ENCODE measurements at places on chromosomes 2 and 18. TPM values are rescaled to one million over a fixed set of nuclear protein-coding genes. Genes with fewer than 3 reads are reported as not detected.
A peak's percentile ranks its signal among the peaks of the same experiment; 100 is the strongest.

- H3K27me3 ChIP-seq = no peaks in the 10 kb centered on the region
- no peak overlapping the region for H3K27ac ChIP-seq
- DNase-seq = no peak
- no peaks in the 10 kb centered on the region for H3K36me3 ChIP-seq
Observed at GRCh38 chr2:78750219-78750618, 275.3 kb upstream of the REG3G start.

Gene IL36RN
- not detected for total RNA-seq

GRCh38 chr2:64700133-64700809 lies 46.6 kb upstream of the SERTAD2 start:
- no peaks in the 10 kb centered on the region for H3K36me3 ChIP-seq
- H3K4me1 ChIP-seq = peaks cover 23% of the 10 kb centered on the region
- DNase-seq = peak; percentile 56
- no peak overlapping the region for H3K4me3 ChIP-seq
- H3K27me3 ChIP-seq = no peaks in the 10 kb centered on the region

DNA sequence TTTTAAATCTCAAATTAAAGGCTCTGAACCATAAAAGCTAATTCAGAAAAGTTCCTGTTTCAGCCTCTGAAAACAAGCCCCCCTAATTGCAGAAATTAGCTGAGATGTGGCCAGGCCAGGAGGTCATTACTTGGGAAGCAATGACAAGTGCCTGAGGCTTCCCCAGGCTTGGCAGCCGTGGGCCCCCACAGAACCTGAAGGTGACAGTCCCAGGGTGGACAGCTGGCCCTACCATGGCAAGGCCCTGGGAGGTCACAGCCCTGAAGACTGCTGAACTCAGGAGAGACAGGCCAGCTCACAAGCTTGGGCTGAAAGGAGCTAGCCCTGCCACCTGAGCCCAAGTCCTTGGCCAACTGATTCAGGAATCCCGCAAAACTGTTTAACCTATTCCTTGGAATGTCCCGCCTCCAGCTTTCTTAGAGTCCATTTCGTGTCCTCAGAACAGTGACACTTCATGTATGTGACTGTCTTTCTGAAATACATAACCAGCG lies 54.3 kb upstream of the PKDCC start:
- no peak overlapping the region for H3K4me3 ChIP-seq
- H3K27ac ChIP-seq = no peak overlapping the region
- H3K27me3 ChIP-seq = peaks cover 18% of the 10 kb centered on the region
- H3K36me3 ChIP-seq = no peaks in the 10 kb centered on the region
- H3K4me1 ChIP-seq = no peaks in the 10 kb centered on the region
- DNase-seq = no peak

- DNase-seq = no peak
- H3K36me3 ChIP-seq = no peaks in the 10 kb centered on the region
- no peak overlapping the region for H3K4me3 ChIP-seq
- no peaks in the 10 kb centered on the region for H3K27me3 ChIP-seq
- no peaks in the 10 kb centered on the region for H3K4me1 ChIP-seq
Observed at GRCh38 chr2:241946306-241947003, 76.9 kb downstream of the RTP5 start.

Gene RUFY4
- not detected for total RNA-seq

Gene SERPINE2
- total RNA-seq = 18.8 TPM

Gene NMS
- not detected for total RNA-seq

Gene PJVK
- 1.6 TPM for total RNA-seq

Gene CHRNG
- not detected for total RNA-seq

GRCh38 chr2:217935901-217936684 lies 66.7 kb downstream of the TNS1 start:
- H3K4me3 ChIP-seq = no peak overlapping the region
- H3K27ac ChIP-seq = no peak overlapping the region
- no peak for DNase-seq
- no peaks in the 10 kb centered on the region for H3K4me1 ChIP-seq
- H3K36me3 ChIP-seq = no peaks in the 10 kb centered on the region

Gene DSG1
- total RNA-seq = not detected

- no peaks in the 10 kb centered on the region for H3K36me3 ChIP-seq
- H3K4me3 ChIP-seq = no peak overlapping the region
Observed at GRCh38 chr2:139835101-139835500, 1054.9 kb upstream of the NXPH2 start.

GRCh38 chr2:107305966-107306365 lies 420.0 kb upstream of the ST6GAL2 start:
- H3K27ac ChIP-seq = no peak overlapping the region
- H3K4me3 ChIP-seq = no peak overlapping the region
- DNase-seq = no peak
- no peaks in the 10 kb centered on the region for H3K4me1 ChIP-seq

GRCh38 chr2:151361674-151362370 lies 4.4 kb downstream of the TNFAIP6 start:
- DNase-seq = no peak
- no peaks in the 10 kb centered on the region for H3K27me3 ChIP-seq
- H3K4me1 ChIP-seq = no peaks in the 10 kb centered on the region
- no peaks in the 10 kb centered on the region for H3K36me3 ChIP-seq
- no peak overlapping the region for H3K4me3 ChIP-seq
- H3K27ac ChIP-seq = no peak overlapping the region

Gene IL1F10
- not detected for total RNA-seq

DNA sequence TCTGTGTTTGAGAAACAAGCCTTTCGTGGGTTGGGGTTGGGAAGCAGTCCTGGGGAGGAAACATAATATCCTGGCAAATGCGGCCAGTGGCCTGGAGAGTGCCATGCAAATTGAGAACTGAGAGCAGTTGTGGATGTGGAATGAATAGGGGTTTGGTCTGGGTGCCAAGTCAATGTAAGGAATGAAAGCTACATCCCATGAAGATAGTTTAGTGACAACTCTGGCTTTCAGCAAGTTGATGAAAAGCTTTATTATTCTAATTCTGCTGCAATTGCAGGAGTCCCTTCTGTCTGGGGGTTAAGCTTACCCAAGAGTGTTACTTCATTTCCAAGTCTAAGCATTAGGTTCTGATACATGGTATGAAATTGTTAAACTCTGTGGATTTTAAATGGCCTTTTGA lies 771.6 kb downstream of the DPP10 start:
- no peak overlapping the region for H3K27ac ChIP-seq
- H3K27me3 ChIP-seq = no peaks in the 10 kb centered on the region
- no peak for DNase-seq

DNA sequence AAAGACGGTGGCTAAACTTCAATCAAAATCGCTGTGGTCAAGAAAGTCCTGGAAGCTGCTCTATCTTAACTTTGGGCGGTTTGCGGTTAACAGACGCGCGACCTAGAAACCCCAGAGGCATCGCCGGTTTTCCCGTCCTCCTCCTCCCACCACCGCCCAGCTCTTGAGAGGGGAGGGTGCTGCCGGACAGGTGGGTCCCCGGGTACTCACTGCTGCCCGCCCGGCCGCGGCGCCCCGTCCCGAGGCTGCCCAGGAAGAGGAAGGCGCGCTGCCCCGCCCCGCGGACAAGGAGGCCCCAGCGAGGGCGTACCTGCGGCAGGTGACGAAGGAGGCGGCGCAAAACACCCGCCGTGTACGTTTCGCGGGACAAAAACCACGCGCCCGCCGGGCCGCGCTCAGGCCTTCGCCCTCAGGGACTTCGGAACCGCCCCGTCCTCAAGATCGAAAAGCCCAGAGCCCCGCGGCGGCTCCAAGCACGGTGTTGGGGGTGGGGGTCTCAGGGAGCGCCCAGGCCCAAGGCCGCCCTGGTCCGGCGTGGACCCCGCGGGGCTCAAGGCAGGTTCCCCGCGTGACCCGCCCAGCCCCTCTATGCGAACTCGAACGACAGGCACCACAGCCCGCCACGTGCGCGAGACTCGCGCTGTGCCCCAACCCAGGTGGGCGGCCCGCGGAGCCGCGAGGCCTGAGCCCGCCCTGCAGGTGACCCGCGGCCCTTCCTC lies at the start of gene SH3YL1:
Gene SH3YL1, minus strand, starts transcription at position 259 of the 719 bp plus-strand sequence. Its CDS starts 48 bp downstream, at position 211.
- H3K27me3 ChIP-seq = no peaks in the 10 kb centered on the region
- peaks cover 31% of the 10 kb centered on the region for H3K4me1 ChIP-seq
- no peaks in the 10 kb centered on the region for H3K36me3 ChIP-seq

DNA sequence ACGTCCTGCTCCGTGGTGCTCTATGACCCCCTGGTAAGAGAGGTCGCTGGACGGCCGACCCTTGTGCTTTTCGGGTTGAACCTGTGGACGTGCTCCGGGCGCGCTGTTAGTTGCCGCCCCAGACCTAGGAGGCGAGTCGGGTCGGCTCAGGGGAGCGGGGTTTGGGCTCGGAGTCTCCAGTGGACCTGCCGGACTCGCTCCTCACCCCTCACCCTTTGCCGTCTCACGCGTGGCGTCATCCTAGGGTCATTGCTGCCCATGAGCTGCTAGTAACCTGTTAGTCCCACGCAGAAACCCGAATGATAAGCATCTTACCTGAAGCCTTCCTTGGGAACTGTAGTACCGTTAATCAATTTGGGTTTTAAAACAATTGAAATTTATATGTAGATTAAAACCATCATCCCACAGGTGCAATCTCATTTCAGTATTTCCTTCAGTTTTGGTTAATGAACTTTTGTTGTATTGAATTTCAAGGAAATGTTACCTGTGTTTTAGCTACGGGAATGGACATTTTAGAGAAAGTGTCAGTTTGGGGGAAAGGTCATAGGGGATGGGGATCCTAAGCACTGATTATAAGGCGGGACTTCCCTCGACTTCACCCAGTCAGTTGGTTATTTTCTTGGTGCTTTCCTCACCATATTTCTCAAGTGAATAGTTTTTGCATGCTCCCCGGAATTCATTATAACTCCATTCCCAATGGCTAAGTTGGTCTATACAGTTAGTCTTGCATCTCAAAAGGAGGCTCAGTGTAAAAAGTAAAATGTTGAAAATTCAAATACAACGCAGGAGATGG lies 536 bp downstream of the ELP2 start:
- peak overlapping the region; percentile 87 for H3K4me3 ChIP-seq
- H3K27me3 ChIP-seq = no peaks in the 10 kb centered on the region
- H3K36me3 ChIP-seq = no peaks in the 10 kb centered on the region

Gene SIX2
- 27.9 TPM for total RNA-seq

DNA sequence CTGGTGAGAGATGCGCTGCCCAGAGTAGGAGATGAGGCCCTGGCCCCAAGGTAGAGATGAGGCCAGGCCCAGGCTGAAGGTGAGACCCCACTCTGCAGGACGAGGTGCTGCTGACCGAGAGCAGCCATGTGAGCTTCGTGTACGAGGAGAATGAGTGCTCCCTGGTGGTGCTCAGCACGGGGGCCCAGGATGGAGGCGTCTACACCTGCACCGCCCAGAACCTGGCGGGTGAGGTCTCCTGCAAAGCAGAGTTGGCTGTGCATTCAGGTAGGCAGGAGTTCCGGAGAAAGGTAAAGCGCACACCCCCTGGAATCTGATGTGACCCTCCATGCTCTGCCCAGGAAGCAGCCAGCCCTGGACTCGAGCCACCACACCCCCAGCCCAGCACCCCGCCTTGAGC lies 21.5 kb upstream of the GMPPA start:
- 0 out of 2 replicates have a peak, but pooled peaks cover 4% of the 10 kb centered on the region for H3K4me1 ChIP-seq
- DNase-seq = no peak
- H3K4me3 ChIP-seq = no peak overlapping the region
- H3K36me3 ChIP-seq = no peaks in the 10 kb centered on the region
- no peaks in the 10 kb centered on the region for H3K27me3 ChIP-seq

- no peaks in the 10 kb centered on the region for H3K27me3 ChIP-seq
- H3K4me3 ChIP-seq = no peak overlapping the region
- H3K36me3 ChIP-seq = no peaks in the 10 kb centered on the region
- H3K4me1 ChIP-seq = no peaks in the 10 kb centered on the region
- no peak overlapping the region for H3K27ac ChIP-seq
Observed at GRCh38 chr18:42850174-42851083, 265.1 kb downstream of the RIT2 start.

Gene IL36A
- total RNA-seq = not detected

Gene TEX44
- not detected for total RNA-seq

- no peaks in the 10 kb centered on the region for H3K27me3 ChIP-seq
- H3K4me1 ChIP-seq = no peaks in the 10 kb centered on the region
- H3K27ac ChIP-seq = no peak overlapping the region
- no peak for DNase-seq
Observed at GRCh38 chr18:46754188-46754587, 2.7 kb downstream of the ST8SIA5 start.

Gene GULP1
- 23.1 TPM for total RNA-seq

GRCh38 chr2:169815849-169816248 lies 8.9 kb downstream of the METTL5 start:
- H3K27me3 ChIP-seq = no peaks in the 10 kb centered on the region
- peaks cover 44% of the 10 kb centered on the region for H3K4me1 ChIP-seq
- peak overlapping the region; percentile 63 for H3K27ac ChIP-seq
- peaks cover 27% of the 10 kb centered on the region for H3K36me3 ChIP-seq
- DNase-seq = peak; percentile 94
- H3K4me3 ChIP-seq = no peak overlapping the region

- no peaks in the 10 kb centered on the region for H3K4me1 ChIP-seq
- no peak overlapping the region for H3K4me3 ChIP-seq
- no peaks in the 10 kb centered on the region for H3K27me3 ChIP-seq
- no peak overlapping the region for H3K27ac ChIP-seq
- no peak for DNase-seq
Observed at GRCh38 chr2:202122163-202122540, 49.1 kb downstream of the KIAA2012 start.

- no peaks in the 10 kb centered on the region for H3K36me3 ChIP-seq
- DNase-seq = peak; percentile 4
- H3K4me1 ChIP-seq = no peaks in the 10 kb centered on the region
- no peak overlapping the region for H3K27ac ChIP-seq
- H3K27me3 ChIP-seq = no peaks in the 10 kb centered on the region
Observed at GRCh38 chr2:208686665-208687064, 280.1 kb downstream of the PTH2R start.

- no peak overlapping the region for H3K4me3 ChIP-seq
- no peaks in the 10 kb centered on the region for H3K36me3 ChIP-seq
- no peaks in the 10 kb centered on the region for H3K4me1 ChIP-seq
- H3K27me3 ChIP-seq = no peaks in the 10 kb centered on the region
- DNase-seq = no peak
- H3K27ac ChIP-seq = no peak overlapping the region
Observed at GRCh38 chr2:180184506-180184905, 177.4 kb upstream of the CWC22 start.

DNA sequence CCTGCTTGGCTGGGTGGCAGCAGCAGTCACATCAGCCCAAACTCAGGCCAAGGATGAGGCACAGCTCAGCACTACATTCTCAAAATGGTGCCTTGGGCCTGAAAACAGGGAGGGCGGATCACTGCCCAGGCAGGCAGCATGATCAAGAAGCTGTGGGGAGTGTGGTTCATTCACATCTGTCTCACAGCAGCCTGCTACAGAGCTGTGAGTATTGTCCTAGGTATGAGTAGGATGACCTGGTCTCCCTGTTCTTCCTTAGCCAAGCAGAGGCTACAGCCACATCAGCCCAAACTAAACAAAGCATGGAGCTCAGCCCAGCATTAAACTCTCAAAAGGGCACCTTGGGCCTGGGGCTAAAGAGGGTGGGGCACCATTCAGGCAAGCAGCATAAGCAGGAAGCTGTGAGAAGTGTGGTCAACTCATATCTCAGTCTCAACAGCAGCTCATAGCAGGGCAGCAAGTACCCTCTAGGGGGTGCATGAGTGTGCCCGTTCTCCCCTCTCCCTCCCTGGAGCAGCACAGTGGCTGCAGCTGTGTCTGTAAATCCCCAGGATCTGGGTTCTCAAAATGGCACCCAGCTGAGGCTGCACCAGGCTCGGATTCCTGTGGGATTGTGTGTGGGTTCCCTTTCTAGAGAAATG lies 139.6 kb downstream of the TRABD2A start:
- H3K4me3 ChIP-seq = no peak overlapping the region
- H3K4me1 ChIP-seq = no peaks in the 10 kb centered on the region
- H3K27me3 ChIP-seq = peaks cover 31% of the 10 kb centered on the region
- no peaks in the 10 kb centered on the region for H3K36me3 ChIP-seq

All from PC-3 (cell line).